NCI-H1436 treated with DMSO at 0.1 percent for 48 hours (cell line): ENCODE measurements at places on chromosomes 2 and 18.

- DNase-seq = no peak
These were observed 122.9 kb upstream of the ST6GAL2 start for GRCh38 chr2:107008843-107009242.

GRCh38 chr2:65661980-65662653 is 229.7 kb upstream of the SPRED2 start:
- DNase-seq = no peak

DNA sequence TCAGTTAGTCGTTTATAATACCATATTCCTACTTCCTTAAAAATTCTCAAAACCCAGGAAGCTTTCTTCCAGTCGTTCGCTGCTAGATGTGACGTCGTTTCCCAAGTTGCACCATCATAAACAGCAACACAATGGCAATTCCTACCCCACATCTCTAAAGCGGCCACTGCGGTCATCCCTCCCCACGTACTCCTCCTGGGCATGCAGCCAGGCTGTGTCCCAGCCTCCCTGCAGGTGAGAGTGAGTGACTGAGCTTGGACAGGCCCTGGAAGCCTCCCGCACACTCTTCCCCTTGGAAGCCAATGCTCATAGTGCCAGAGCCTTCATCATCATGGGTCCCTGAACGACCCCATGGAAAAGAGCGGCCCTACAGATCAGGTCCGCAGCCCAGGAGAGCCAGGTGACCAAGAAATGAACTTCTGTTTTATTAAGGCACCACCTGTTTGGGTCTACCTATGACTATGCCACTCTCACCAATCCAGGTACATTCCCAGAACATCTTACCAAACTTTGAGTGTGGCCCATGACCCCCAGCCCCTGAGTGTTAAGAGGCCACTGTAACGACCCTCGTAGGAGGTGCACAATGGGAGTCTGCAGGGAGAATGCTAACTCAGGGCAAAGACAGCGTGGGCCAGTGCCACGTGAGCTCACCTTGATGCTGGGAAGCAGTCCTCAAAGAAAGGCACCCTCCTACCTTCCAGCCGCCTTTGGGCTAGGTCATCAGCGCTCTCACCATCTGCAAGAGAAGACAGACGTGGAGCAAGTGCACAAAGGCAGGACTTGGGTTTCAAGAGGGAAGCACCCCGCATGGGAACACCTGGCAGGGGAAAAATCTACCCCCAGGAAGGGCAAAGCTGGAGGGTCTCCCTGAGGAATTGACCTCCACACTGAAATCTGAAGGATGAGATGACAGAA is 74.7 kb upstream of the RAB6C start:
- DNase-seq = no peak

- DNase-seq = no peak
These were observed 75.1 kb downstream of the SH3BP4 start for GRCh38 chr2:235026649-235027557.

DNA sequence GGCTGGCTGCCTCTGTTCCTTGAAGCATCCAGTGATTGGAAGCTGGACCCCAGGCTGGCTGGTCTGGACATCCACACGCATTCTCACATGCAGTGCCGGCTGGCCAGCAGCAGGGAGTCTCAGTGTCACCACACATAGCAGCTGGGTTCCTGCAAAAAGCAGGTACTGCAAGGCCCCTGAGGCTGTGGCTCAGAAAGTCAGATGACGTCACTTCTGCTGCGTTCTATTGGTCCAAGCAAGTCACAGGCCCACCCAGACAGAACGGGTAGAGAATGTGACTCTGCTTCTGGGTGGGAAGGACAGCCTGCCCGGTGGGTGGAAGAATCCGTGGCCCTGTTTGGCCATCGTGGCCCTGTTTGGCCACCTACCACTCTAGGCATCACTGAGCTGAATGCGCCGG is 51.3 kb upstream of the SPP2 start:
- DNase-seq = no peak

DNA sequence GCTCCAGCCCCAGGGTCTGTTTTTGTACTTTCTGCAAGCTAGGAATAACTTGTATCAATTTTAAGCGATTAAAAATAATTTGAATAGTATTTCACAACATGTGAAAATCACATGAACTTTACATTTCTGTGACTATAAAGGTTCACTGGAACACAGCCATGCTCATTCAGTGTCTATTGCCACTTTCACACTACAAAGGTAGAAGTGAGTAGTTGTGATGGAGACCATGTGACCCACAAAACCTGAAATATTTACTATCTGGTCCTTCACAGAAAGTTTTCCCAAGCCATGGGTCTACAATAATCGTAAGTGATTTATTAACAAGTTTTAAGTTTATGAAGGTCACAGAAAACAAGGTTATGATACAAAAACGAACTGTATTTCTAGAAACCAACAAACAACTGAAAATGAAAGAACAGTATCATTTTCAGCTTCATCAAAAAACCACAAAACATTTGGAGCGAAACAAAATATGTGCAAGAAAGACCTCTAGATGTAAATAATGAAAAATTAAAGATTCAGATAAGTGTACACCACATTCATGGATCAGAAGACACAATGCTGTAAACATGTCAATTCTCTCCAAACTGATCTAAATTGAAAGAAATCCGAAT is 68.9 kb upstream of the DNER start:
- DNase-seq = no peak

GRCh38 chr2:121475811-121476571 is 54.7 kb upstream of the RNU4ATAC start:
- DNase-seq = no peak

- no peak for DNase-seq
These were observed 1.4 kb downstream of the OLA1 start for GRCh38 chr2:174246944-174247381.

DNA sequence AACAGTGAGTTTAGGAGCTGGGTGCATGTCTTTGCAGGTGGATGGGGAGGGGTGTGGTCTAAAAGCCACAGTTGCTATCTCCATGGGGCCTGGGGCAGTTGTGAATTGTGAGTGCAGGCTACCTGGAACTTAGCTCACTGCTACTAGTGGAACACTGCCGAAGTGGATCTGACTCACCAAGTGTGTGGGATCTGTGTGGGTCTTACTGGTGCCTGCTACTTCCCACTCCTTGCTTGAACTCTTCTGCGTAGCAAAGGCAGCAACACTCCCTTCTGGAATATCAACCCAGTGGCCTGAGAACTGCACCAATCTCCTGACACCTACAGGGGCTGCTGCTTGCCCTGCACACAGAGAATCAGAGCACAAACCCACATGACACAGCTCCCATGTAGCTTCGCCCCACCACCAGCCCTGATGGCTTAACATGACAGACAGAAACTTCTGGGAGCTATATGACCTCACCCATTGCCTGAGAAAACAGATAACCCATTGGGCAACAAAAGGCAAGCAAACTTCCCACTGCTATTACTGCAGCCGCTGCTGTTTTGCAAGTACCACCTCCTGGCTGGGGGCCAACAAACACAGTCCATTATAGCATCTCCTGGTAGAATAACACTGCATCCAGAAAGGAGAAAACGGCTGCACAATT is 455.1 kb upstream of the DDX18 start:
- no peak for DNase-seq

DNA sequence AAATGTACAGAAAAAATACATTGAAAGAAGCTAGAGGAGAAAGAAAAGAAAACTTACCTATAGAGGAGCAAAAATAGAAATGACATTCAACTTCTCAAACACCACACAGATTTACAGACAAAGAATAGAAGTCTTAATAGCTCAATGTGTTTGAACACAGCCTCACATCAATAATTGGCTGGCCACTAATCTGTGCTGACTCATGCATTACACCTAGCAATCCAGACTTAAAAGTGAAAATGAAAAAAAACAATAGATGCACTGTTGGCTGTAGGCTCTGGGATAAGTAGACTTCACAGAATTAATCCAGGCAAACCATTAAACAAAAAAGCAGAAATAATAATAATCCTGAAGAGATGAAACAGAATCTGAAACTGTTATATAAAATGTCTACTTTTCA is 961.3 kb upstream of the CELF4 start:
- DNase-seq = no peak

- DNase-seq = no peak
These were observed 389.4 kb downstream of the CDH2 start for GRCh38 chr18:27787547-27787946.

DNA sequence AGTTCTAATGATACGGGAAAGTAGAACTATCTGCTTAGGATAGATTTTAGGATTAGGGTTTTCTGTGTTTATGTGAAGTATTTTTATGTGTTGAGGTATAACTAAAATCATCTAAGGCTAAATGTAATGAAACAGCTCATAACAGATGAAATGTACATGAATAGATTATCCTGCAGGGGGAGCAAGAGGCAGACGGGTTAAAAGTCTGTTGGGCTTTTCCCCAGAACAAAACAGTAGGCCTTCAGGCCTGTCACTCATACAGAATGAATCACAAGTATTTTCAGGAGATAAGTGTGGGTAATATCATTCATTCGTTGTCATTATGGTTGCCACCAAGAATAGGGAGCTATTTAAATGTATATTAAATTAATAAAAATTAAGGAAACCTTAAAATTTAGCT is 107.9 kb upstream of the IL1R2 start:
- DNase-seq = no peak

DNA sequence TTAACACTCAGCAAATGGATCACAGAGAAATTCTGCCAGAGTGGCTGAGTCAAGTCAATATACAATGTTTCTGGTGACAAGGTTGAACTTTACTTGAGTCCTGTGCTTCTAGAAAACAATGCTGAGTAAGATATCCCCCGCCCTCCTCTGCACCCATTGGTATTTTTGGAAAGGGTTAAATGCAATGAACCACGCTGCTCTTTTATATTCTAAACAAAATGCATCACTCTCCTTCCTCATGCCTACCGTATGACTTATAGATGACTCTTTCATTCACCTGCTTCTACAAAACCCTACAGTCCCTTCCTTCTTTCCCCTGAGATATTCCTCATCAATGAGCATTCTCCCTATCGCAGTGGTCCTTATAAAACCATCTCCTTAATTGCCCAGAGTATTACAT is 168.8 kb downstream of the TXNL1 start:
- DNase-seq = no peak

DNA sequence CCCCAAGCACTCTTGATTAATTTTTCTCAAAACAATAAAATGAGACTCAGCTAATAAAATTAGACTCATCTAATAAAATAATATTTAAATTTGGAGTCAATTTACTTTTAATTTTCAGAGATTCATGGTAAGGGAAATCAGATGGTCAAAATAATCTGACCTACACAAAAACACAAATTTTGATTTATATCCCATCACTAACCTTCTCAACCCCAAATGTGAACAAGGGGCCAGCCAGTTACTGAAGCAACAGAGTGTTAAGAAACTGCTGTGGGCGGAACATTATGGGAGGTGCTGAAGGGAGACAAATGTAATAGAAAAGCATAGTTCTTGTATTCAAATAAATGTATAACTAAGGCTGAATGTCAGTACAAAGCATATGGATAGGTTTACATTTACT is 28.5 kb upstream of the PPP3R1 start:
- DNase-seq = no peak

DNA sequence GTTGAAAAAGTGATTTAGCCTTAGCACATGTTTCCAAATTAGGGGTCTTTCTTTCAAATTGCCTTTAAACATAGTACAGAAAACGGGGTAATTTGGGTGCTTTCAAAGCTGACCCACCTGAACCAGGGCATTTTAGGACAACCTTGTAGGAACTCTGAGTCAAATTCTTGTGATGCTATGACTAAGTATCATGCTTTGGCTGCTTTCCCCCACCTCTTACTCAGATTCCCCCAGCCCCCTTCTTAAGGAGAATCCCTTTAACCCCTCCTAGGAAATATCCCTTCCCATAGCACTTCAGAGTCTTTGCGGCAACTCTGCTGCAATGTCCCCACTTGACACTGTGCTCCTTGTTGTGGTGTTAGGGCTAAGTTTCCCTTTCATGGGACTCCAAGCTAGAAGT is 18.6 kb upstream of the KLF7 start:
- no peak for DNase-seq
